ENCODE measurements at places on chromosomes 7 and 10. TPM values are rescaled to one million over a fixed set of nuclear protein-coding genes. Genes with fewer than 3 reads are reported as not detected.

The ANKIB1 gene
- 55.5 TPM for polyA plus RNA-seq

The CYP2C8 gene
- polyA plus RNA-seq: 2.5 TPM

The ACTR3C gene
- polyA plus RNA-seq: 6.6 TPM

The ITGB1 gene
- polyA plus RNA-seq: 637 TPM

The ENTPD1 gene
- polyA plus RNA-seq: 20.0 TPM

The ZNF853 gene
- polyA plus RNA-seq: 14.5 TPM

The TMEM178B gene
- polyA plus RNA-seq: 0.27 TPM

The KCP gene
- polyA plus RNA-seq: 32.4 TPM

The FEZF1 gene
- polyA plus RNA-seq: not detected

The ADAMTS14 gene
- polyA plus RNA-seq: 1.2 TPM

The BUB3 gene
- polyA plus RNA-seq: 116 TPM

The C10orf105 gene
- polyA plus RNA-seq: 0.16 TPM
